ENCODE measurements at places on chromosomes 6 and 20.

GRCh38 chr6:136803608-136804007 is 11.3 kb upstream of the MAP3K5 start:
- DNase-seq: no peak

DNA sequence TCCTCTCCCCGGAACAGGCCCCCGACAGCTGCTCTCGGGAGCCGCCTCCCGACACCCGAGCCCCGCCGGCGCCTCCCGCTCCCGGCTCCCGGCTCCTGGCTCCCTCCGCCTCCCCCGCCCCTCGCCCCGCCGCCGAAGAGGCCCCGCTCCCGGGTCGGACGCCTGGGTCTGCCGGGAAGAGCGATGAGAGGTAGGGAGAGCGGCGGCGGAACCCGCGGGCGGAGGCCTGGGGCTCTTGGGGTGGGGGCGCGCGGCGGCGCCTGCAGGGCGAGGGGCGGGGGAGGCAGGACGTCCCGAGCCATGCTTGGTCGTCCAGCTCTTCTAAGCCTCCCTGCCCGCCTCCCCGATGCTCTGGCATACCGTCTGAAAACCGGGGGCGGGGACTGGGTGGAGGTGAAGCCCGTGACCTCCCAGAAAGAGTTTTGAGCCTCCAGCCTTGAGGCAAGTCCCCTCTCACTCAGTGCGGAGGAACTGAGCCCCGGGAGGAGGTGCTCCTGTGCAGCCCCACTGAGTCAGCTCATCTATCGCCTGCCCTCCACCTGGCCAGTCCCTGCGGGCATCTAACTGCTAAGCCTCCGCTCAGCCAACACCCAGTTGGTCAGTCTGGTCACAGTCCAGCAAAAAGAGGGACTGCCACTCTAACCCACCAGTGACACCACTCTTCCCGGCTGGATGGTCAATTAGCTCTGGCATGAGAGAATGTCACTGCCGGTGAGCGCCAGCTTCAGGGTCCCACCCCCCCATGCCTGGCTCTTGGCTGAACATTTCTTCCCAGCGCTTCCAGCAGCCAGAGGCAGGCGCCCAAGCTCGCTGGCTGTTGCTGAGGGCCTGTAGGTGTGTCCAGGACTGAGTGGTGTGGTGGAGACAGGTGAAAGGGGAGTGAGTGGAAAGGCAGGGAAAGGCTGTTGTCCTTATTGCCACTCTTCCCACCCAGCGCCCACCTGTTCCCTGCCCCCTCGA is 482 bp downstream of the DDR1 start:
- DNase-seq: peak; percentile 43

- peak; percentile 87 for DNase-seq
These were observed 48.4 kb downstream of the USP49 start for GRCh38 chr6:41846666-41847237.

DNA sequence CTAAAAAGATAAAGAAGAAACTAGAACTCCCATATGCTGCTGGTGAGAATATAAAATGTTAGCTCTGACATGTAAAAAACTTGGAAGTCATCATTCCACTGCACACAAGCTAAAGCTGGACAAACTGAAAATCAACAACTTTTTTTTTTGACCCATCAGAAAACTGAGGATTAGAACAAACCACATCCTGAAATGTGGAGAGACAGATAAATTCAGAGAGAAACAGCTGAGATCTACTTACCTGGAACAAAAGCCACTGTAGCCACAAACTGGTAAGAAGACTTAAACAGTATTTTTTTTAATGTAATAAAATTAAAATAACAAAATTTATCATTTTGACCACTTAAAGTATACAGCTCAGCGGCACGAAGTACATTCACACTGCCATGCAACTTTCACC is 408.5 kb upstream of the RGS17 start:
- DNase-seq: peak; percentile 12

DNA sequence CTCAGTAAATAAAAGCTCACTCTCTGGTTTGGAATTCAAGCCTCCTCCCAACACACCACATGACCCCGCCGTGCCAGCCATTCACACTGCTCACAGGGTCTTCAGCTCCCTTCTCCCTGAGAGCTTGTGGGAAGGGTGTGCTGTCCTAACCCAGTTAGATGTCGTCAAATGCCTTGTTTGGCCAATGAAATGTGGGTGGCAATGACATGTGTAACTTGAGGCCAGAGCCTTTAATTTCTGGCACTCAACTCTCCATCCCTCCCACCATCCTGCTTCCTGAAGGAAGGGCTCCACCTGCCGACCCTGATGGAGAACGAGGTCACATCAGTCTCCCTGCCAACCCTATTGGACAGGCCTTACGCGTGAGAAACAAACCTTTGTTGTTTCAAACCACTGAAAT is 224.5 kb upstream of the AGPAT4 start:
- peak; percentile 27 for DNase-seq

DNA sequence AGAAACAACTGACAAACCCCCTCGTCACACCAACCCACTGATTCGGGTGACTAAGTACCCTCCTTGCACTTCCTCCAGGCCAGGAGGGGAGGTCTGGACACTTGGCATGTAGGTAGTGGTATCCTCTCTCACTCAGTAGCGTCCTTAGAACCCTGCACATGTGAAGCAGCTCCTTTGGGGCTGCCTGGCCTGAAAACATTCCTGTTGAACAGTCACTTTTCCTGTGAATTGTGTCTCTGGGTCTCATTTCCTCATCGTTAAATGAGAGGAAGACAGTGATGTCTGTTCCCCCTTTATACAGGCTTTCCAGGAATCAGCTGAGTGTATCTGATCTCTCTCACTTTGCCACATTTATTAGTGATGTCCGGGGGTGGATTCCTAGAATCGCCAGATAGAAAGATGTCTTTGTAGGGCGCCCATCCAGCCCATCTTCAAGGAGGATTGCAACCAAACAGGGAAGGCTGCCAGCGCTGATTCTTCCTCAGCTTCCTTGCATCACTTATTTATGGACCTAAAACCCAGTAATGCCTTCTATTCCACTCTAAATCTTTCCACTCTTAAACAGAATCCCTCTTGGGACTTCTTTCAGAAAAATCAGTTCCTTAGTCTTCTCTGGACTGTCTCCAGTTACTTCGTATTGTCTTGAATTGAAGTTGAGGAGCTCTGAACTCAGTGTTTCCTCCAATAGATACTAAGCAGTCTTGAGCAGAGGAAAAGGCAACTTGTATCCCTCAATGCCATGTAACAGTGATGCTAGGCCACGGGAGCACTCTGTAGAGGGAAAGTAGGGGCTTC is 9.4 kb upstream of the POPDC3 start:
- no peak for DNase-seq

GRCh38 chr20:20304942-20305341 is 63.0 kb upstream of the INSM1 start:
- DNase-seq: no peak

DNA sequence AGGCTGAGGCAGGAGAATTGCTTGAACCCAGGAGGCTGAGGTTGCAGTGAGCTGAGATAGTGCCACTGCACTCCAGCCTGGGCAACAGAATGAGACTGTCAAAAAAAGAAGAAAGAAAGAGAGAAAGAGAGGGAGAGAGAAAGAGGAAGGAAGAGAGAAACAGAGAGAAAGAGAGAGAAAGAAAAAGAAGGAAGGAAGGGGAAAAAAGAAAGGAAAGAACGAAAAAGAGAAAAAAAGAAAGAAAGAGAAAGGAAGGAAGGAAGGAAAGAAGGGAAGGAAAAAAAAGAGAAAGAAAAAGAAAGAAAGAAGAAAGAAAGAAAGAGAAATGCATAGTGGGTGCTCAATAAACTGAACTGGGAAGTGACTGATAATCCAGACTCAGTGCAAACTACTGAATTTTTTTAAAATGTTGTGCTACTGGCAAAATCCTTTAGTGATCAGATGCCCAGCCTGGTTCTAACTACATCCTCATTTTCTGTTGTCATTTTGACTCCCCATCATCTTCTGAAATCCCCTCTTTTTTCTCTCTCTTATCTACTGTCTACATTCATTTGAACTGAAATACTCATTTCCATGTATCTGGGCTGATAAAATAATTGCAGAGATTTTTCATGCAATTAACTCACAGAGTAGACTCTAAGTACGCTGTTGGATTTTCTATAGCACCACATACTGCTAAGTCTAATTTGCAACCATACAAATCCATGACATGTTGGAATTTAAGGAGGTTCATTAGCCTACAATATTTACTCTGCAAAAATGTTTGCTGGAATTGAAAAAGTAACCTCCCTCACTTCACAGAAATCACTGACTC is 85.3 kb upstream of the HIVEP1 start:
- DNase-seq: no peak

DNA sequence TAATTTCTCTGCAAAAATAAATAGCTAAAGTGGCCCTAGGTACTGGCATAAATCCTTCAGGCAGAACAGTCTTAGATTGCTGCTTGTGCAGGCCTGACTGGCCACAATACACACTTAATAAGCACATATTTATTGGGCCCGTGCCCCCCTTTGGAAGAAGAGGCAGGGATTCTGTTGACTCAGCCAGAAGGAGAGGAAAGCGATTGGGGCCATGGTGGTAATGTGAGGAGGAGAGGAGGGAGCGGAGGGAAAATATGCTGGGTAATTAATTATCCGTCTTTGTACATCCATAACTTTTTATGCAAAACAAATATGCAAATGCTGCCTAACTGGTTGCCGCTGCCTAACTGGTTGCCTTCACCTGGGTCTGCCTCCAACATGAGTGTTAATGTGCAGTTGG is 36.2 kb downstream of the CD40 start:
- no peak for DNase-seq

- peak; percentile 62 for DNase-seq
These were observed 369 bp downstream of the SLC4A11 start for GRCh38 chr20:3238616-3239025.

DNA sequence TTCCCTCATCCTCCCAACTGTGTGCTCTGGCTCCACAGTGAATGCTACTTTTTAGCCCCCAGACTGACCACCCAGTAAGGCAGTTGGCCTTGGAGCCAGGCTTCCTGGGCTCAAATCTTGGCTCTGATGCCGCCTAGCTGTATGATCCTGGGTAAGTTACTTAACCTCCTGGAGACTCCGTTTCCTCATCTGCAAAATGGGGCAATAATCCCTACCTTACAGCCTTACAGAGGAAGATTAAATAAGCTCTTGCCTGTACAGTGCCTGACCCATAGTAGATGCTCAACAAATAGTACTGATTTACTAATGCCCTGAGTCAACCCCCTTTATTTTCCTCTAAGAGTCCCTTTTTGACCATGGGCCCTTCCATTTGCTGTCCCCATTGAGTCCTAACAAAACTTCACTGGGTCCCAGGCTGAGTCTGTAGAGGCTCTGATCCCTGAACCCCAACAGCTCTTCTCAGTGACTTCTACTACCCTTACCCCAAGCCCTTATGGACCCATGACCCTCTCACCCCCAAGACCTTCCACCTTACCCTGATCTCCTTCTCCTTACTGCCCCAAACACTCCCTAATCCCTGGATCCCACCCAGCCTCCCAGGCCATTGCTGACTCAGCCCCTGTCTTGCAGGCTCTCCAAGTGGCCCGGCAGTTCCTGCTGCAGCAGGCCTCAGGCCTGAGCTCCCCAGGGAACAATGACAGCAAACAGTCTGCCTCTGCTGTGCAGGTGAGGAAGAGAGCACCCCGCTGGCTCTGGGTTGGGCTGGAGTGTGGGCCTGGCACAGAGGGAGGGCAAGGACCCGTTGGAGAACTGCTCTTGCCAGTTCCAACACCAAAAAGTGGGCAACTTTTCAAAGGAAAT is 31.4 kb downstream of the FOXP4 start:
- DNase-seq: no peak

- DNase-seq: no peak
These were observed 44.6 kb downstream of the TULP4 start for GRCh38 chr6:158356586-158357546.

GRCh38 chr20:17732907-17733521 is 33.2 kb downstream of the BANF2 start:
- no peak for DNase-seq

- peak; percentile 68 for DNase-seq
These were observed 1.8 kb downstream of the FAM83D start for GRCh38 chr20:38927902-38928578.

GRCh38 chr6:6663421-6664135 is 75.1 kb downstream of the LY86 start:
- DNase-seq: no peak

DNA sequence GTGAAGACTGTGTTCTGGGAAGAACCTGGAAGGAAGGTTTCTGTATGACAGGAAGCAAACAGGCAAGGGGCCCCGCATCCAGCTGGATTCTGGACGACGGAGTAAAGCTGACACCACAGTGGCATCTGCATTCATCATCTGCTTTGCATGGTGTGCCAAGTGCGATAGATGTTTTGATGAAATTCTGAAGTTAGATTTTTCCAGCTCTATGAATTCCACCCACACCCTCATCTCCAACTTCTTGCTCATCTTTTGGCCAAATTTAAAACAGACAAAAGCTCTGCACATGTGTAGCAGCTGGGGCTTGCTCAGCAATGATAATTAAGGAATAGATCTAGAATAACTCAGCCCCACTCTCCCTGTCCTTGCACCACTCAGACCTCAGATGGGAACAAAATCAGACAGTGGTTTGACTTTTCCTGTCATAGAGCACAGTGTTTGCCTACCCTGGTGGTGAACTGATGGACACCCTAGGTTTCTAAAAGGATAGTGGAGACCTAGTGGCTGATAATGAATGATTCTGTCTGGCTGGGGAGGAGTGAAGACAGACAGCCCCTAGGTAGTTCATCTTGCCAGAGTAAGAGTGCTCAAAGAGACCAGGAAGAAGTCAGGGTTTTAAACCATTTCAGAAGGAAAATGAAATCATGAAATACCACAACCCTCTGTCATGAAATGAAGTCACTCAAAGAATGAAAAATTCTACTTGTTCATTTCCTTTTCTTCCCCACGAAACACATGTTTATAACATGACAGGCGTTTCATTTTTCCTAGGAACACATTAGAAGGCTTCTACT is 85.8 kb downstream of the BCAS1 start:
- DNase-seq: no peak

GRCh38 chr6:89252907-89253306 is 35.7 kb upstream of the GABRR1 start:
- DNase-seq: no peak

GRCh38 chr6:100504786-100505737 is 40.3 kb upstream of the SIM1 start:
- DNase-seq: no peak

- no peak for DNase-seq
These were observed 5.4 kb downstream of the CITED2 start for GRCh38 chr6:139369068-139369467.

- DNase-seq: no peak
These were observed 13.6 kb upstream of the GPRC6A start for GRCh38 chr6:116842459-116842858.
